ENCODE measurements at places on chromosomes 6 and 20.

- no peak for DNase-seq
These were observed 156.1 kb downstream of the MRPL14 start for GRCh38 chr6:43970913-43971775.

GRCh38 chr6:96499781-96500180 is 21.8 kb upstream of the UFL1 start:
- DNase-seq: no peak

DNA sequence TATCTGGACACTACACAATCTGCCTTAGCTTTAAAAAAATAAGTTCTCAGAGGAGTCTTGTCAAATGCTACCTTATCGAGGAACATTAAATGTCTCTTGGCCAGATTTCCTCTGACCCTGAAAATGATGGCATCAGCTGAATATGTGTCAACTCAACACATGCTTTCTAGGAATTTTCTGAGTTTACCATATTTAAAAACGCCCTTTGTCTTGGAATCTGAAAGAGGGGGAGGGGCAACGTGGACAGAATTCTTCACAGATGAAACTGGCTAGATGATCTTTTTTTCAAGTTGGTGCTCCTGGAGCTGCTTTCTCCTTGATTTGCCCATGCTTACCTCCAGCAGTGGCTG is 5.1 kb downstream of the SOX4 start:
- DNase-seq: no peak

- DNase-seq: no peak
These were observed 41.7 kb upstream of the RGS17 start for GRCh38 chr6:153172815-153173214.

GRCh38 chr6:74170118-74170517 is 474.1 kb downstream of the CD109 start:
- no peak for DNase-seq

DNA sequence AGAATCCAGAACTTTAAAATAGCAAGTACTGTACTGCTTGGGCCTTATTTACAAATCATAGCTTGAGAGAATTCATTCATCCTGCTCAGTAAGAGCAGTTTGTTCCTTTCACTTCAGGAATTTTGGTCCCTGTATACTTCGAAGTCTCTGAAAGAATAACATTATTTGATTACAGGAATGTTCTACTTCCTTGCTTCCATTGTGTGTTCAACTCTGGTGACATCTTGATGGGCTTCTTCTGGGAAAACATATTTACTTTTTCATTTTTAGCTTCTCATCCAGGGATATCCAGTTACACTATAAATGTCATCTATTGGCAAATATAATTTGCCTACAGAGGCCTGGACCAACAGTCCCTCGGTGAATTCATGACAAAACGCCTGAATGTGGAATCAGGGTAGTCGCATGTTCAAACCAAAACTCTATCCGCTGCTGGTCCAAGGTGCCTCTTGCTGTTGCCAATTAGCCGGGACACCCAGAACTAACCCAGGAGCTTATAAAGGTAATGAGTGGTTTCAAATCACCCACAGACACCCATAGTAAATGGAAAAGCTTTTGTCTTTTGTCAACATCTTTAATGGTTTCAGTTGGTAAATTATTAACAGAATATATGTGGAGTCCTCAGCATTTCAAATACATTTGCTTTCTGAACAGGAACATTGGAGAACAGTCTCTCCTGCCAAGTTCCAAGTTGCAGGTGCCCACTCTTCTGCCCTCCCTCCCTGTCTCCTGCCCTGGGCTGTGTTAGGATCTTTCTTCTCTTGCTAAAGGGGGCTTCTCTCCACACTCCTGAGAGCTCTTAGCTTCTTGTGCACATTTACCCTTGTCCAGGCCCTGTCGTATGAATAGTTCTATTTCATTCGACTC is 162.5 kb upstream of the CITED2 start:
- no peak for DNase-seq

DNA sequence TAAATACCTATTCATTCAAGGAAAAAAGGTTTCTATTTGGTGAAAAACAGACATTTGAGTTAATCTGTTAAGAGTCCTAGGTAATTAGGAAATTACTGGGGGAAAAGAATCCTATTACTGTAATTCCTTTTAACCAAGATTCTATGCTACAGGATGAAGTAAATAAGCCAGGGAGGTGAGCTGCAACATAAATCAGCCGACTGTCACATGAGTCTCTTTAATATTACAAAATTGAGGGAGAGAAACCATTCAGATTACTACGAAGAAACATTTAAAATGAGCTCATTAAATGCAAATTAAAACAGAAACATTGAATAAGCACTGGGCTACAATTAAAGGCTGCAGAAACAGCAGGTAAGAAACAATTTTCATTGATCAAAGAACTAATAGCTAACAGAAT is 5.3 kb downstream of the PRKN start:
- no peak for DNase-seq

DNA sequence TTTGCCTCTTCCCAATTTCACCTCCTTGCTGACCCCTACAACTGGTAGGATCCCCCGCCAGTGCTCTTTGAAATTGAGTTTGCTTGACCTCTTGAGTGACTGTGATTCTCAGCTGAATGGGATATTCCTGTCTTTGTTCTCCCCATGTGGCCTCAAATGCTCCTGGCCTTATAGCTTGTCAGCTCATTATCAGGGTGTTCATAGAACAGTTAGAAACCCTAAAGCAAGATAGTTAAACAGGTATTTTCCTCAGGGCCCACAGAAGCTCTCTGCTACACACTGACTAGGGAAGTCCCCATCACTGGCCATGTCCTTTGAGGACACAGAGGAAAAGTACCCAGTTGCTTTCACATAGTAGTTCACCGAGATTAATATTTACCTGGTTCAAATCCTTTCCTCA is 211.5 kb upstream of the DTNBP1 start:
- DNase-seq: no peak
